ENCODE measurements at places on chromosomes 7 and 10.

DNA sequence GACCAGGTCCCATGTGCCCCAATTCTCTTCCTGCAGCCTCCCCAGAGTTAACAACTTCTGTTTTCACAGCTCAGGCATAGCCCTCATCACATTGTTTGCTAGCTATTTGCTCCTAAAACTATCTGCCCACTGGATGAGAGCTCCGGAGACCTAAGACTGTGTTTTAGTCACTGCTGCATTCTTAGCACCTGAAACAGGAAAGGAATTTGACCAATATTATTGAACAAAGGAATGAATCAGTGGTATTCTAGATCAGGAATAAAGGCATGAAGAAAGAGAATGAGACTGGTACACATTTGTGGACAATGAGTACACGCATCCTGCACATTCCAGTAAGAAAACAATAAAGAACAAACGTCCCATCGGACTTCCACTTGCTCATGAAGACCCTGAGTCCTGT lies 54.8 kb downstream of the PPP1R17 start:
- no peak for DNase-seq

DNA sequence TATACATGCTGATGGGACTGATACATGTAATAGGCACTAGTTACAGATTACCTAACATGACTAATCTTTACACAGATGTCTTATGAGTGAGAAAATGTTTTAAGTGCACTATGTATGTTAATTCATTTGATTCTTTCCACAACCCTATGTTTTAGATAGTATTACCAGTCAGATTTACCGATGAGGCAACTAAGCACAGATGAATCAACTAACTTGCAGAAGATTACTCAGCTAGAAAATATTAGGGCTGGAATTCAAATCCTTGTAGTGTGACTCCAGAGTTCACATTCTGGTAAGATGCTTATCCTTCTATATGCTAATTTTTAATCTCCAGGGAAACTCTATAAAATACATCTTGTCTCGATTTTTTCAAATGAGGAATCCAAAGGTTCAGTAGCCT lies 964.9 kb downstream of the REEP3 start:
- no peak for DNase-seq

GRCh38 chr7:104156842-104157277 lies 51.0 kb downstream of the ORC5 start:
- peak; percentile 25 for DNase-seq

GRCh38 chr10:15123749-15124184 lies 26.6 kb downstream of the RPP38 start:
- no peak for DNase-seq

DNA sequence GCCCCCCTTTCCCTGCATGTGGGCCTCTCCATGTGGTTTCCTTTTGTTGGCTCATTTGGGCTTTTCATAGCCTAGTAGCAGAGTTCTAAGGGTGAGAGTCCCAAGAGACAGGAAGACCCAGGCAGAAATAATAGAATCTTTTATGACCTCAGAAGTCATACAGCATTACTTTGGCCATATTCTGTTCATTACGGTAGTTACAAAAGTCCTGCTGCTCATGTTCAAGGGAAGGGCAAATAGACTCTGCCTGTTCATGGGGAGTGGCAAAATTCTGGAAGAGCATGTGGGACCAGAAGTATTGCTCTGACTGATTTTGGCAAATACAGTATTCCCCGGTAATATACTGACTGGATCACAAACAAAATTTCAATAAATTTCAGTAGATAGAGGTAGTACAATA lies 910.3 kb downstream of the LRMDA start:
- no peak for DNase-seq

GRCh38 chr10:128629111-128630096 lies 503.2 kb upstream of the MKI67 start:
- DNase-seq = no peak

GRCh38 chr10:26216585-26217395 lies at the start of gene GAD2:
TSS of gene GAD2 (plus strand) at chr10:26216774. CDS start at chr10:26216810, 36 bp downstream.
- no peak for DNase-seq

DNA sequence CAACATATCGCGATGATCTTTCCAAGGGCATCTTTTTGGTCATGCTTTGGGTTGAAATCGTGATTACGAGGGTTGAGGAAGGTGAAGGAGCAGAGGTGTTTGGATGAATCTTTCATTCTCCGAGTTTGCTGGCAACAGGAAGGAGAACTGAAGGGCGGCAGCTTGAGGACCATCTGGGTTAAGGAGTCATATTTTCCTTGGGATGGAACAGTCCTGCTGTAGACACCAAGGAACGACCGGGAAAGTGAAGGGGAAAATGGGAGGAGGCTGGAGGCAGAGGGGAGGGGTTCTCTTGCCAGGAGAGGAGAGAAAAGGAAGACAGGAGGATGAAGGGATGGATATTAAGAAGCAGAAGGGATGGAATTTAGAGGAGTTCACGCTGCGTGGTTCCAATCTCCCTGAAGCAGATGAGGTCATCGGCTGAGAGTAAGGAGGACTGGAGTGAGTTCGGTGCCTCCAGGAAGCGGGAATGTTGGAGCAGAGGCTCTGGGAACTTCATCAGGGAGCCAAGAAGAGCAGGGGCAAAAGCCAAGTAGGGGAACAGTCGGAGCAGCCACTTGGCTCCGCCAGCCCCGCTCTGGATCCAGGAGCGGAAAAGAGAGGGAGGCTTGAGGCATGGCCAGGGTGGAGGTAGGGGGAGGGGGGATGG lies 116.6 kb upstream of the GALNT17 start:
- DNase-seq = no peak

GRCh38 chr7:55199418-55199817 lies 165.7 kb upstream of the LANCL2 start:
- DNase-seq = no peak

DNA sequence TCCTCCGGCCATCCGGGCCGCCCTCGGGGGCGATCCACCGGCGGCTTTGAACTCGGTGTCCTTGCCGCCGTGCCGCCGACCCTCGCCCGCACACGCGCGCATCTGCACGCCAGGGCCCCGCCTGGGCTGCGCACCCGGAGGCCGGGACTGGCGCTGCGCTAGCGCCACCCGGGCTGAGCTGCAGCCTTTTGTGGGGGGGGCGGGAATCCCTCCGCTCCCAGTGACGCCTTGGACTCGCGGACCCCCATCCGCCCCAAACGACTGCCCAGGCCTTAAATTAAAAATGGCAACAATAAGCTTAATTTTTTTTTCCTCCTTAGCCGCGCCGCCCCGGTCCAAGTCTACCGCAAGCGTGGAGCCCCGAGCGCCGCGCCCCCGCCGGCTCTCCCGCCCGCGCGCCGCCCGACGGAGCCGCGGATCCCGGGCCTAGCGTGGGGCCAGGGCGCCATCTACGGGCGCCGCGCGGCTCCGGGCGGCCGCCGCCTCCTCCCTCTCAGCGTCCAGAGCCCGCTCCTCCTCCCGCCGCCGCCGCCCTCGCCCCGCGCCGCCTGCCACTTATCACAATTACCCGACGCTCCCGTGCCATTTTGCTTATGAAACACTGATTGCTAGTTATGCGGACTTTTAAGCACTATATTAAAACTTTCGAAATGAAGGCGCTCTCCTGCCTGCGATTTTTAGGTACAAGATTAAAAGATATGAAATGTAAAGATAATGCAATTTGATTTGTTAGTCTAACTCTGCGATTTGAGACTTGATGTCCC lies 7.5 kb upstream of the EBF3 start:
- peak; percentile 85 for DNase-seq

DNA sequence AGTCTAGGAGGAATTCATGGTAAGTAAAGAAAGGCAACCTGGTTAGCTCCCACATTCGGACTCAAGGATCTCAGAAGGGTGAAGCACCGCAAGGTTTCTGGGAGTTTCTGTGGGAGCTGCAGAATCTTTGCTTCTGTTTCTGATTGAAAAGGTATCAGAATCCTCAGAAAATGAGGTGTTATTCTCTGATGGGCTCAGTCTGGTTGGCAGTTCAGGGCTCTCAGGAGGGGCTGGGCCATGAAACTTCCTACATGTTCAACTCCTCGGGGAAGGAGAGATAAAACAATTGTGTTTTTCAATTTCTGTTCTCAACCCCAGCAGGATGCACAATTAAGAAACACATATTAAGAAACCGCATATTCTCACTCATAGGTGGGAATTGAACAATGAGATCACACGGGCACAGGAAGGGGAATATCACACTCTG lies 9.1 kb downstream of the OR2A7 start:
- no peak for DNase-seq

DNA sequence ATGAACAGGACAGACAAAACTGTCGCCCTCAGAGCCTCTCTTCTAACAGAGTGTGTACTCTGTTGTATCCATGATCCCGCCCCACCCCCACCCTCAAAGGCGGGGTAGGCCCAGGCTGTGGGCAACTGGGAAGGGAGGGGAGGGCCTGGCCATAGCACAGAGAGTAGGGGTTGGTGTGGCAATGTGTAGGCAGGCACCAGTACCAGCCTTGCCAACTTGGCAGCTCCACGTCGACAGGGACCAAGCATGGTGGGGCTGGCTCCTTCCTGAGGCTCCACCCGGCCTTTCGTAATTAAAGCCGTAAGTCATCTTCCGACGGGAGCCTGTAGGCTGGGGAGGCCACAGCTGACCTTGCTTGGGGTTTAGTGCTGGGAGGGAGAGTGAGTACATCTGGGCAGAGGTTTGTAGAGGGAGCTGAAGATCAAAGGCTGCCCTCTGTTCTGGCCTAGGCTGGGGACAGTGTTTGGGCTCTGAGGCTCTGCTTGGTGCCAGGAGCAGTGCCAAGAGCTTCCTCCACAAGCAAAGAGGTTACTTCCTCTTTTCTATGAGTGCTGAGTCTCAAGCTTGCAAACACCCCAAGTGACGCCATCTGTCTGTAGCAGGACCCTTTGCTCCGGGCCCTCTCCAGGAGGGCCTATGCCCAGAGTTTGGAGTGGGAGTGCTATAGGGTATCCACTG lies 121.6 kb downstream of the C10orf105 start:
- no peak for DNase-seq

DNA sequence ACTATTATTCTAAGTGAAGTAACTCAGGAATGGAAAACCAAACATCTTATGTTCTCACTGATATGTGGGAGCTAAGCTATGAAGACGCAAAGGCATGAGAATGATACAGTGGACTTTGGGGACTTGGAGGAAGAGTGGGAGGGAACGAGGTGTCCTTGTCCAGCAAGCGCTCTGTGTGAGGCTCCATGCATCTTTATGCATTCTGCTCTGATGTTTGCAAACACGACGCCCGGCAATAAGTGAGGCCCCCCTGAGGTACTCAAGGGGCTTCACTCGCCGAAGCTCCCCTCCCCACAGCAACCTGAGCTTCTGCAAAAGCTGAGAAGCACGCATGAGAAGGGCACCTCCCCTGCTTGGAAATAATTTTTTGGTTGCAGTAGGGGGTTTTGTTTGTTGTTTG lies 103.3 kb downstream of the LHPP start:
- DNase-seq = no peak

- DNase-seq = no peak
Measured at GRCh38 chr7:79386688-79387422, 66.6 kb downstream of the MAGI2 start.

- no peak for DNase-seq
Measured at GRCh38 chr7:2774935-2775334, 69.2 kb downstream of the GNA12 start.

DNA sequence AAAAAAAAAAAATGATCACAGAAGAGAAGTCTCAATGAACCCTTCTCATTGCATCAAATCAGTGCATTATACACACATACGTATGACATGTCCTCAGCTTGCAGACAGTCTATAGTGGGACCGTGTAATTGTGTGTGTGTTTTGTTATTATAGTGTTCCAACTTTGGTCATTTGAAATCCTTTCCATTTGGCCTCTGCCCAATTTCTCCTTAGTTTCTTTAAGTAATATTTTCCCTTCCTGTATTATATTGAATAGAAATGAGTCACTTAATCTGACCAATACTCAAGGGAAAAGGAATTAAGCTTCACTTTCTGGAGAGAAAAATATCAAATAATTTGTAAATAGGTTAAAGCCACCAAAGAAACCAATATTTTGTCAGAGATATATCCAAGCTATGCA lies 415.5 kb upstream of the SORCS1 start:
- no peak for DNase-seq

- DNase-seq = no peak
Measured at GRCh38 chr7:35820858-35821257, 20.0 kb downstream of the SEPTIN7 start.

DNA sequence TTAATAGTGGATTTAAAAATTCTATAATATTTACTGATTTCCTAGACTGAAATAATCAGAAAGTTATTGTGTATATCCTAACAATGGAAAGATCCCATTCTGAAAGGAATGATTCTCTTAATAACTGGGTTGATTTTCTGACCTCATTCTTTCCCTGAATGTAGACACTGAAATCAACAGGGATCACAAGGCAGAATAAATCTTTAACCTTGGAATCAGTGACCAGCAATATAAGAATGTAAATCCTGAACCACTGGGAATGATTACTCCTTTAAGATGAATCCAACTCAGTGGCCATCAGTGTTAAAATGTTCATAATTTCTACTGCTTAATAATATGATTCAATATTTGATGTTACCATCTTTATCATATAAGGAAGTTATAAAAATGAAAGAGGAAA lies 47.6 kb downstream of the ANKRD26 start:
- no peak for DNase-seq

GRCh38 chr7:78634093-78634492 lies 819.4 kb downstream of the MAGI2 start:
- no peak for DNase-seq

GRCh38 chr7:17530741-17531421 lies 232.4 kb downstream of the AHR start:
- DNase-seq = no peak

DNA sequence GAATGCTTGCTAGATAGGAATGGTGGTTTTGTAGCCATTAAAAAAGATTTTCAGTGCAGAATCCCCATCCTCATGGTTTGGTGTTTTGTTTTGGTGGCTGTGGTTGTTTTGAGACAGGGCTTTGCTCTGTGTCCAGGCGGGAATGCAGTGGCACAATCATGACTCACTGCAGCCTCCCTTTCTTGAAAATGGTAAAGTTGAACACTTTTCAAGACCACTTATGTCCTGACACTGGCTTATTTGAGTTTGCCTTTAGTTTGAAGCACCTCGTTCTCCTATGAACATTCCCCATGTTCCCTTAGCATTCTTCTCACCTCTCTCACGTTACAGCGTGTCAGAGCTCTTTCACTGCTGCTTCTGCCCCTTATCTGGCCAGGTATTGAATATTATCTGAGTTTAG lies 140.1 kb downstream of the LRRC4 start:
- no peak for DNase-seq

DNA sequence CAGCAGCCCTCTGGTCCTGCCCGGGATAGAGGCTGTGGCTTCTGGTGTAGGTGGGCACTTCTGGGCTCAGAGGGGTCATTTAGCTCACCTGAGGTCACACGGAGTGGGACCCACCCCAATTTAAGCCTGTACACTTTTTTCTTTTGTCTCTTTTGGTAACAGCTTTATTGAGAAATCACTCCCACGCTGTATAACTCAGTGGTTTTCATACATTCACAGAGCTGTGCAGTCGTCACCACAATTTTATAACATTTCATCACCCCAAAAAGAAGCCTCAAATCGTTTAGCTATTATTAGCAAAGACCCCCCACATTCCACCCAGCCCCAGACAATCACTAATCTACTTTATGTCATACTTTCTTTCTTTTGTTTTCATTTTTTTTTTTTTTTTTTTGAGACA lies 62.3 kb downstream of the LHPP start:
- DNase-seq = no peak
